Fibroblast of lung (primary cell): ENCODE measurements at places on chromosomes 4 and X. TPM values are rescaled to one million over a fixed set of nuclear protein-coding genes. Genes with fewer than 3 reads are reported as not detected.

DNA sequence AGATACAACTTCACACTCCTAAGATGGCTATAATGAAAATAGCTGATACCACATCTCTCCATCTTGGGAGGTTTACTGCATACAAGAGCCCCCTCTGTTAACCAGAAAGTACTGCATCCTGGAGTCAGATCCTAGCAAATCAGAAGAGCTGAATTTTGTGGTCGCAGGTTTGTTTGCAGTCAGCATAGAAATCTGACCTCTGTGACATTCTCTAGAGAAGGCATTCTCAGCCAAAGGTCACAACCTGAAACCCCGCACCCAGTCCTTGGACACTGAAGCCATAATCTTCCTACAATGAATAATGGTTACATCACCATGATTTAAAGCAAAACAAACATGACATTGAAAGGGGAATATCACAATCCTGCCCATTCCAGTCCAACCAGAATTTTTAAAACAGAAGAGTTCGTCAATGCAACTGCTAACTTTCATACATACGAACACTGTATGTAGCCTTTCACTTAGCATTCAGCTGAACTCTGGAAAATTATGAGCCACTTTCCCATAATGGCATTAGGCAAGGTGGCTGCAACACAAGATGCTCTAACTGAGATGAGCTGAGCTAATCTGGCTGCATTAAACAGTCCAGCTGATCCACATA, 17.6 kb downstream of the HS6ST2 start:
- H3K27me3 ChIP-seq = no peaks in the 10 kb centered on the region
- H3K4me1 ChIP-seq = no peaks in the 10 kb centered on the region
- H3K27ac ChIP-seq = no peak overlapping the region
- no peak overlapping the region for H3K4me3 ChIP-seq

GRCh38 chrX:34656467-34656841, 631 bp downstream of the TMEM47 start:
- H3K4me3 ChIP-seq = peak overlapping the region; percentile 65
- H3K27me3 ChIP-seq = no peaks in the 10 kb centered on the region
- H3K36me3 ChIP-seq = no peaks in the 10 kb centered on the region
- DNase-seq = peak; percentile 1

GRCh38 chr4:154009191-154009590, 220.3 kb upstream of the SFRP2 start:
- H3K36me3 ChIP-seq = no peaks in the 10 kb centered on the region
- no peak overlapping the region for H3K4me3 ChIP-seq
- peaks cover 8% of the 10 kb centered on the region for H3K4me1 ChIP-seq
- no peak overlapping the region for H3K27ac ChIP-seq

- no peak for DNase-seq
- no peaks in the 10 kb centered on the region for H3K36me3 ChIP-seq
- peaks cover 22% of the 10 kb centered on the region for H3K27me3 ChIP-seq
- H3K4me1 ChIP-seq = no peaks in the 10 kb centered on the region
- H3K27ac ChIP-seq = no peak overlapping the region
- H3K4me3 ChIP-seq = no peak overlapping the region
Measured at GRCh38 chr4:2059726-2060602, 837 bp downstream of the NAT8L start.

DNA sequence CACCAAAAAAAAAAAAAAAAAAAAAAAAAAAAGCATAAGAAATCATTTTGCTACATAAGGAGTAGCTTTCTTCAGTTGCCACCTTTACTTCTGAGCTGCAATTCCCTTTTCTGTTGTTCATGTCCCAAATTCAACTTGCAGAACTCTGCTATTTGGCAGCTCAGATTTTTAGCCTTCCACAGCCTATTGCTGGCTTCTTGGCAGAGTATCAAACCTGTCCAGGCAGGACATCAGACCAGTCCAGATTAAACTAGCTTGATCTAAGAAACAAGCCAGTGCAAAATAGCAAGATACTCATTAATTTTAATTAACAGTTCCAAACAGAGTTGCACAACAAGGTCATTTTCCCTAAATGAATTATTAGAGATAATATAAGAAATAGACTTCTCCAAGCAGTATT, 123.6 kb upstream of the NR3C2 start:
- no peaks in the 10 kb centered on the region for H3K4me1 ChIP-seq
- no peak overlapping the region for H3K27ac ChIP-seq
- H3K4me3 ChIP-seq = no peak overlapping the region
- no peaks in the 10 kb centered on the region for H3K27me3 ChIP-seq
- no peak for DNase-seq
- no peaks in the 10 kb centered on the region for H3K36me3 ChIP-seq

DNA sequence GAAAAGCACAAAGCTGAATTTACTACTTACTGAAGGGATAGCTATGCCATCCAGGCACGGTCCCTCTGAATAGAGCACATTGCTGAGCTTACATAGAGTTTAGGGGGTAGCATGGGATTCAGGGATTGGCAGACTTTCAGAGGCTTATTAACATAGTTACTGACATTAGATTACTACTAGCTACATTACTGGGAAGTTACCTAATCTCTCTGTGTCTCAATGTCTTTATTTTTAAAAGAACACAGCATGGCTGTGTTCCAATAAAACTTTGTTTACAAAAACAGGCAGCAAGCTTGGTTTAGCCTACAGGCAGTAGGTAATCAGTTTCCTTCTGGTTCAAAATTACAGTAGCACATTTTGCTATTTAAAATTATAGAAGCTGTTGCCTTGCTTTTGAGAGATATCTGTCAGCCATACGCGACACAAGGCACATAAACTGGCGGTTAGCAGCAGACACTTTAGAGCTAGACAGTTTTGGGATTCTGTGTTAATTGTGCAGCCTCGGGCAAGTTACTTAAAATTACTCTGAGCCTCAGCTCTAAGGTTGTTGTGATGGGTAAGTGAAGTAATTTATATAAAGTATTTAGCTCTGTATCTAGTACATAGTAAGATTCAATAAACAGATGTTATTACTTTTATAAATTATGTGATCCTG, 6.9 kb downstream of the KLHL8 start:
- no peaks in the 10 kb centered on the region for H3K36me3 ChIP-seq
- H3K4me1 ChIP-seq = no peaks in the 10 kb centered on the region
- peak; percentile 71 for DNase-seq
- H3K4me3 ChIP-seq = no peak overlapping the region

DNA sequence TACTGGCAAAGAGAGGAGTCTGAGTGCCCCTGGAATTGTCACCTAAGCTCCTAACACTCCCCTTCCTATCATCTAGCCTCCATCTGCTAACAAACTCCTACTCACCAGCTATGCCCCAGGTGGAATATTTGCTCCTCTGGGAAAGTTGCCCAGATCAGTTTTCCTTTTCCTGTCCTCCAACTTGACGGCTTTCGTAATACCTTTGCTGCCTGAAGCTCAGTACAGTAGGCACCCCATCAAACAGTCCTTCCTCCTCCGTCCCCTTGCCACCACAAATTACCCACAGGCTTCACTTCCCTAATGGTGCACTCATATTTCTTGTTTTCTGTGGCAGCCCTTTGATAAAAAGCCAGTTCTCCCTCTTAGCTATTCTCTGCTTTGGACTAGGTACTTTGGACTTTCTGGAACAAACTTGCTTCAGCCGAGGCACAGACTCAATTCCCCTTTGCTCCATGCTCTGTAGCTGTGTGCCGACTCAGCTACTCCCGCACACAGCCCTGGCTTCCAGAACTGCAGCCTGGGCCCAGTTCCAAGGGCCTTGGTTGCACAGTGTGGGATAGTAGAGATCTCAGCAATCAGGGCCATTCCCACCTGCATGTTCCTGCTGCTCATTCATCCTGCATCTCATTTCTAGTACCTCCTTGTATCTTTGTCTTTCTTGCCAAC, 605.1 kb downstream of the BCOR start:
- no peak overlapping the region for H3K4me3 ChIP-seq
- no peak for DNase-seq
- H3K4me1 ChIP-seq = no peaks in the 10 kb centered on the region
- no peak overlapping the region for H3K27ac ChIP-seq
- H3K36me3 ChIP-seq = no peaks in the 10 kb centered on the region

GRCh38 chr4:14359991-14360390, 642.3 kb upstream of the CPEB2 start:
- no peaks in the 10 kb centered on the region for H3K36me3 ChIP-seq
- no peaks in the 10 kb centered on the region for H3K4me1 ChIP-seq
- H3K27ac ChIP-seq = no peak overlapping the region
- no peak overlapping the region for H3K4me3 ChIP-seq

DNA sequence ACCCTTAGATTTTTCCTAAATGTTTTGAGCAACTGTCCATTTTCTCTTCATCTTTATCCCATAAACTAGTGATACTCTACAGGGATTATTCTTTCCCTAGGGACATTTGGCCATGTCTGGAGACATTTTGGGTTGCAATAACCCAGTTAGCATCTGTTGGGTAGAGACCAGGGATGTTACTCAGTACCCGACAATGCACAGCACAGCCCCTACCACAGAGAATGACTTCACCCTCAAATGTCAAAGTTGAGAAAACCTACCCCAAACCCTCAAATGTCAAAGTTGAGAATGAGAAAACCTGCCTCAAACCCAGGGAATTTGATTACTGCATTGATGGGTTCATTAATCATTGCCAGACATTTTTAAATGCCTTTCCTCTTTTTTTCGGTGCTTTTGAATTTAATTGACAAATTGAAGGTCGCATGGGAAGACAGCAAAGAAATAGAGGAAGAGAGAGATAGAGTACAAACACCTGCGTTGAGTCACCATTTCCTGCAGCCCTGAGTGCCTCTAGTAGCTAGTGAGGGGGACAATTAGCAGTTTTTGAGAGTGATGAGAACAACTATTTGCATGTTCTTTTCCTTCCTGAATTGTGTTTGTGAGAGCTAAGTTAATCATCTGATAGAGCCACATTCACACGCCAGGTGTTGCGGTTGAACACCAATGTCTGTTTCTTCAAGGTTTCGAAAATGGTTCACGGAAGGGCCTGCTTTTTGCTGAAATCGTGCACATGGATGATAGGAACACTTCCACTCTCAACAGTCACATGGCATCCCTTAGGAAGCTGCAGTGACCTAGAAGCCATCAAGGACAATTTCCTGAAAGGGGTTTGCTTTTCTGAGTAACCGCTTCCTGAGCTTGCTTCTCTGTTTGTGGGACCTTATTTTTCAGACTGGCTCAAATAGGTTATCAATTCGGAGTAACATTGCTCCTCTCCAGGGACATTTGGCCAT, 203.9 kb upstream of the VCX3A start:
- no peaks in the 10 kb centered on the region for H3K27me3 ChIP-seq
- H3K4me1 ChIP-seq = no peaks in the 10 kb centered on the region
- no peak for DNase-seq
- no peak overlapping the region for H3K27ac ChIP-seq

DNA sequence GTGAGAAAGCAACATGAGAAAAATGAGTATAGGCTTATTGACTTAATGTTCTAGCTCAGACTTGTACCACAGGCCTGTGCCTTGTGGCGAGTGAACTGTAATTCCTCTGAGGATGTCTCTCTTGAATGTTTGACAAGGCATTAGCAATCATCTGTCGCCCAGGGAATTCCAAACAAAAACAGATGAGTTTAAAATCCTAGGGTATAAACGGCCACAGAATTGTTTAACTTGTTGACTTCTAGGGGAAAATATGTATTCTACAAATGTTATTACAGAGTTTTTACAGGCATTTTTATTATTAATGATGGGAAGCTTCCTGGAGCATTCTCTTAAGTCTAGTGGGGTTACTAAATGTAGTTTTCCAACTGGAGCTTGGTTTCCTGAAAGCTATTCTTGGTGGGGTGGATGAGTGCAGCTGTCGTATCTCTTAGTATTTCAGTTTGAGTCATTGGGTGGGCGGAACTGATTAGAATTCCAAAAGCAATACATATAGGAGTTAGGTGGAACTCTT, 40.6 kb downstream of the ARHGAP10 start:
- H3K27me3 ChIP-seq = no peaks in the 10 kb centered on the region
- no peaks in the 10 kb centered on the region for H3K36me3 ChIP-seq
- peak; percentile 95 for DNase-seq
- H3K4me1 ChIP-seq = peaks cover 16% of the 10 kb centered on the region

DNA sequence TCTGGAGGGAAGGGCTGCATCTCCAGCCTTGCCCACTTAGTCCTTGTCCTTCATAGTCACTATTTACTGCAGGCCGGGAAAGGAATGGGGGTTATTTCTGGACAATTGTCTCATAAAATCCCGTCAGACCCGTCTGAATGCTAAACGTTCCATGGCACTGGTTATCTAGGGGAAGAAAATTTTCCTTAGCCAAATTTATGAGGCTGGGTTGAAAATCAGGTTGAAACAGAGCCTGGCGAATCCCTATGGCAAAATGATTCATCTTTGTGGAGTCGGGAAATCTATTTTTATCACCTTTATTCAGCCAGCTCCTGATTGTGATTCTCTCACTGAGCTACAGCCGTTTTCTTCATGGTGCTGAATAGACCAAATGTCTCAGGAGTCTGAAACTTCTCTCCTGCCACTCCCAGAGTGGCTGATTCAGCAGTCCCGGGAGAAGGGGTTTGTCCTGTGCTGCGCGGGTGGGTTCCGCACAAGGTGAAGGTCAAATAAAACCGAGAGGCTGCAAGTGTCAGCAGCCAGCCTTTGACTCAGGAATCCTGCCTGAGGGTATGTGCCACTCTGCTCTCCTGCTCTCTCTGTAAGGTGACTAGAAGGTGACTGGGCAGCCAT, 1.0 kb downstream of the LIMCH1 start:
- no peak overlapping the region for H3K4me3 ChIP-seq
- H3K27me3 ChIP-seq = no peaks in the 10 kb centered on the region
- DNase-seq = peak; percentile 62
- no peaks in the 10 kb centered on the region for H3K4me1 ChIP-seq

DNA sequence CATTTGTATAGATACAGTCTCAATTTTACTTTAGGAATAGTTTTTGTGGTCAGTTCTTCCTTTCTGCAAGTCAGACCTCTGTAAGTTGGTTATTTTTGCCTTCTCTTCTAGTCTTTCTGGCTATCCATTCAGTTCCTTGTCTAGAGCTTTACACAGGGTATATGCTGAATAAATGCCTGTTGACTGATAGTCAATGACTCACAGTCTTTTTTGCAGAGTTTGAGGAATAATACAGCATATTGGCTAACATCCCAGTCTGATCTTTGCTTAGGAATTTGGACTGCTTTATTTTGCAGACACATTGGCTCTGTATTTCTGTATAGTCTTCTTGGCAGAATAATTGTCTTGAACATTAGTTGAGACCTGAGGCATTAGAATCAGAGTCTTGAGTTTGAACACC, 132.4 kb downstream of the MAGEC1 start:
- no peaks in the 10 kb centered on the region for H3K27me3 ChIP-seq
- H3K4me3 ChIP-seq = no peak overlapping the region
- no peaks in the 10 kb centered on the region for H3K4me1 ChIP-seq

Gene SPANXA2
- total RNA-seq = not detected in 2 replicates

Gene CRMP1
- 0.33 and 1.5 TPM in 2 replicates for total RNA-seq

Gene MID1
- total RNA-seq = 8.5 and 20.3 TPM in 2 replicates

Gene NKX6-1
- total RNA-seq = 0.17 and 0.26 TPM in 2 replicates

Gene CCSER1
- total RNA-seq = under 0.01 TPM in 2 replicates

Gene ZAR1
- not detected in 2 replicates for total RNA-seq

Gene POF1B
- not detected in 2 replicates for total RNA-seq

Gene TASL
- not detected in 2 replicates for total RNA-seq

Gene MAGED1
- total RNA-seq = 46.0 and 72.0 TPM in 2 replicates

Gene ZGRF1
- total RNA-seq = 5.8 and 6.2 TPM in 2 replicates
